ENCODE measurements at places on chromosomes 16 and 17. TPM values are rescaled to one million over a fixed set of nuclear protein-coding genes. Genes with fewer than 3 reads are reported as not detected.

The MEAK7 gene
- 3.7 TPM for polyA plus RNA-seq

The NEUROD2 gene
- polyA plus RNA-seq, result not detected

The CA4 gene
- not detected for polyA plus RNA-seq

The ZNF469 gene
- 0.09 TPM for polyA plus RNA-seq

Data from naive B cell (primary cell).